ENCODE measurements at places on chromosomes 6 and 20.
A peak's percentile ranks its signal among the peaks of the same experiment; 100 is the strongest.

DNA sequence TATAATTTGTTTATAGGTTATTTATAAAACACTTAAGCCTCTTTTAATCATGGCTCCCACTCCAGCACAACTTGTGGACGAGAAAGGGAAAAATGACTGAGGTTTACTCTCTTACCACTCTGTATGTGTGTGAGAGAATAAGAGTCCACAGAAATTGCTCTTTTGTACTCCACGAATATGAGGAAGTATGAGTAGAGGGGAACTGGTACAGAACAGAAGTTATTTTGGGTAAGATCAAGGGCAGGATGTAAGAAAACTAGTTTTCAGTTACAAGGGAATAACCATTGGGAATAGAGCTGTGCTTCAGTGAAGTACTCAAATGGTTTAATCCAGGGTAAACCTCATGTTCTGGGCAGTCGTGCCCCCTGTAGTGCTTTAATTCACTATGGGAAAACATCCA lies 72.6 kb downstream of the REV3L start:
- no peak for DNase-seq

- DNase-seq: no peak
These were observed 88.7 kb downstream of the BMP7 start for GRCh38 chr20:57177636-57178280.

GRCh38 chr6:3193102-3193849 lies 34.2 kb downstream of the TUBB2B start:
- no peak for DNase-seq

GRCh38 chr6:27518881-27519795 lies 46.2 kb upstream of the ZNF184 start:
- peak; percentile 67 for DNase-seq

- DNase-seq: no peak
These were observed 54.3 kb downstream of the ID4 start for GRCh38 chr6:19891451-19891850.

- no peak for DNase-seq
These were observed 198.9 kb downstream of the TBC1D32 start for GRCh38 chr6:121135425-121135824.

GRCh38 chr20:755941-756340 lies 12.4 kb downstream of the SLC52A3 start:
- no peak for DNase-seq

GRCh38 chr6:93259332-93259731 lies 160.0 kb downstream of the EPHA7 start:
- DNase-seq: no peak

DNA sequence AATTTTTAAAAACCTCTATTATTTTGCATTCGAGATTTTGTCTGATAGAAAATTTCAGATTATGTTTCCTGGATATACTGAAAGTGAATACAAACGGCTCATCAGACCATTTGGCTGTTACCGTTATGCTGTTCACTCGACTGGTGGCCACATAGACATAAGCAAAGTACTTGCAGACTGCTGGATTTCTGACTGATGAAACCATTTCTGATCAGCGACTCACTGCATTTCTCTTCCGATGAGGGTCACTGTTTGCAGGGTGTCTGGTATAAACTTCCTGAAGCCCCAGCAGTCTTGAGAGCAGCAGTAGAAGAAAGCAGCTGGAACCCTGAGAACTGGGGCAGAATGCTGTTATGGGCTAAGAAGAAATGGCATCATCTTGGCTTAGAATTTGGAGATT lies 17.7 kb downstream of the SNX9 start:
- DNase-seq: no peak

DNA sequence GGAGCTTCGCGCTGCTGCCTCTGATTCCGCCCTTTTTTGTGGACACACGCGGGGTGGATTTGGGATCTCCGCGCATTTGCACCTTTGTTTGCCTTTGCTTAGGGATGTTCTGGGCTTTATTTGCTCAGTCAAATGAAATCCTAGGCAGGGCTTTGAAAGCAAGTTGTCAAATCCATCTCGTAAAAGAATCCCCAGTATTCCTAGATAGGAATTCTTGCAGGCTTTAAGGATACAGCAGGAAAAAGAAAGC lies 453 bp downstream of the CEP57L1 start:
- DNase-seq: no peak

DNA sequence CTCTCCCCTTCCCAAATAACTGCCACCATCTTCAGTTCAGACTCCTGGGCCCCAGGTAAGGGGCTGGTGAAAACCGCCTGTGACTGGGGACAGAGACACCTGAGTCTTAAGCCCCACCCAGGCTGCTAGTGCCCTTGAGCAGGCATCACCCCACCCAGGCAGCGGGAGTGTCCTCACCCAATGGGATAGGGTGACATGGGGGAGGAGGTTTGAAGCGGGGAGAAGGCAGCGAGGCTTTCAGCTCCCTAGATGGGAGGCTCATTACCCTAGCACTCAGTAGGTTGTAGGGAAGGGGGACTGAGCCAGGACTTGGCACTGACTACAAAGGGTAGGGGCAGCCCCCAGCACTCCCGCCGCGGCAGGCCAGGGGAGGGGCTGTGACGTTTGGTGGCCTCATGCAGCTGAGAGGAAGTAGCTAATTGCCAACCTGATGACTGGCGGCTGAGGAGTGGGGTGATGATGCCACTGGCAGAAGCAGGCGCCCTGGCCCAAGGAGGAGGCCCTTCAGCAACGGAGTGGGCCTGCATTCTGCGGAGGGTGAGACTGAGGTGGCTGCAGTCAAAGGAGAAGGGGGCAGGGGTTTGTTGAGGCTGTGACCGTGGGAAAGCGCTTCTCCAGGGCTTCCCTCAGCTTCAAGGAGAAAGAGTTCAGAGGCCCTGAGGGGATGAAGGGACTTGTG lies 126.9 kb downstream of the MRPL14 start:
- peak; percentile 36 for DNase-seq

DNA sequence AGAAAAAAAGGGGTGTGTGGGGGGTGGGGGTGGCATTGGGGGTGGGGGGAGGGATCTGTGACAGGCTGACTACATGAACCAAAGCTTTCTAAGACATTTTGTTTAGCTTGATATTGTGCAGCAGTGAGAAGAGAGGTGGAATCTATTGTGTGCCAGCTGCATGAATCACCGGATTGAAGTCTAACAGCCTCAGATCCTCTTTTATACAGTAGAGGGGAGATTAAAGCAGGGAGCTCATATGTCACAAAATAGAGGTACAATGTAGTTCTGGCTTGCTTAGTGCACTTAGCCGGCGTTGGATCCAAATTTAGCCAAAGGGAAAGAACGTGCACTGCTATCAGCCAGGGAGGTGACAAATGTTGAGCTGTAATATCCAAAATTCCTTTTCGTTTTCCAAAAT lies 404.2 kb upstream of the CITED2 start:
- no peak for DNase-seq

DNA sequence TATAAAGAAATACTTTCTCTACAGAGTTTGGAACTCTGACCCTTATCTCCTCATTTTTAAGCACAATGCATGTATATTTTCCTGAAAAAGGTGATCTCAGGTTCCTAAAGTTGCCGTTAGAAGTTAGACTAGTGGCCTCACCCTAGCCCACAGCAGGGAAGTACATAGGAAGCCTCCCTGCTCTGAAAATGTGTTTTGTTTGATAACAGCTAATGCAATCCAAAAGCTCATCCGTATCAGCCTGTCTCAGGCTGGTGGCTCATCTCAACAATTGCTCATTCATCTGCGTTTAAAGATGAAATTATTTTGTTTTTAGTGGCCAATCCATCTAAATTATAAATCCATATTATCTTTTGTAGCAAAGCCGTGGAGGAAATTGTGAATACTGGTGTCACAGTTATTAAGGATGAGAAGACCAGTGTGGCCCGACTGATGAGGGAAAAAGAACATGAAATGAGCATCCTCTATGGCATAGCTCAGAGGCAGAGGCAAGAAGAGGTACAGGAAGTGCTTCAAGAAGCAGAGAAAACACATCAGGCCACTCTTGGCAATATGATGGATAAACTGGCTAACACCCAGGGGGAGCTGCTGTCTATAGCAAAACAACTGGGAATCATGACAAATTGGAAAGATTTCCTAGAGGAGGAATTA lies 20.1 kb downstream of the C6orf163 start:
- no peak for DNase-seq

DNA sequence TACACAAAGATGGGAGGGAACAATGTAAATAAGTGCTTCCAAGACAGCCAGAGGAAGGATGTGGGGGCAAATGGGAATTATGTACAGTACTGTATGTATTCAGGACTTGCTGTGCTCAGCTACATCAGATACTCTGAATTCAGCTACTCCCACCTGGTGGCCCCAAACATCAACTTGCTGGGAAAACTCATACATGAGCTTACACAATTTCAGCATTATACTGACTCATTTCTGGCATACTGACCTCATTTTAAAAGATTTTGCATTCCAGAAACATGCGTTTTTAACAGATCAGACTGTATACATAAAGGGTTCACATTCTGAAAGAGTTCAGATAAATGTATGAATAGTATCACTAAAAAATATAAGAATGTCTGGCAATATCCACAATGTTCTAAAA lies 59.7 kb downstream of the GPX5 start:
- no peak for DNase-seq

DNA sequence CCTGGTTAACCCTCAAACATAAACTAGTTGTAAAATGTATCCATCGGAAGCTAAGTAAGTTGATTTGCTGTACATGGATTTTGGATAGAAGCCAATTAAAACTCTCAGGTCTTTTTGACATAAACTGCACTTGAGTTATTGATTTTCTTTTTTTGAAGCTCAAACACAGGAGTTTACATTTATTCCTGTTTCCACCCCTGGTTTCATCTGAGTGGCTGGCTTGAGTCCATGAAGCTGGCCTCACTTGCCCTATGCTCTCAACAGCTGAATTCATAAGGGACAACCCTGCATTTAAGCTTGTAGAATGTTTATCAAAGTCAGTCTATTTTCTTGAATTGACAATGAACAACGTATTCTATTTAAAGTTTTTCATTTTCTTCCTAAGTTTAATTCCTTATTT lies 58.1 kb upstream of the PLEKHG1 start:
- DNase-seq: no peak

- DNase-seq: no peak
These were observed 19.1 kb upstream of the ZC3H12D start for GRCh38 chr6:149503872-149504271.

DNA sequence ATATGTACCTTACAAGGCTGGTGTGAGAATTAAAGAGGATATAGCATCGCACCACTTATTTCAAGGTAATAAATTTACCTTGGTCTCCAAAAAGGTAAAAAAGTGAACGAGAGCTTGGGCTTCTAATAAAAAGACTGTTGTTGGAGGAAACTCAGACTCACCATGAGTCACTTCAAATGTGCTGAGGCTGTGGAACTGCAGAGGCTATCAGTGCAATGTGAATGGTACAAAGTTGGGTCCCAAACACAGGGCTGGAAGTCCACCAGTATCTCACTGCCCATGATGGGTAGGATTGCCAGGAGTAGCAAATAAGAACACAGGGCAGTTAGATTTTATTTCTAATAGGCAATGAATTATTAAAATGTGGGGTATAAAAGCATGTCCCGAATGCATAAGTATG lies 200.6 kb downstream of the MAFB start:
- DNase-seq: no peak

GRCh38 chr20:4134861-4135379 lies 119.6 kb upstream of the RNF24 start:
- no peak for DNase-seq

DNA sequence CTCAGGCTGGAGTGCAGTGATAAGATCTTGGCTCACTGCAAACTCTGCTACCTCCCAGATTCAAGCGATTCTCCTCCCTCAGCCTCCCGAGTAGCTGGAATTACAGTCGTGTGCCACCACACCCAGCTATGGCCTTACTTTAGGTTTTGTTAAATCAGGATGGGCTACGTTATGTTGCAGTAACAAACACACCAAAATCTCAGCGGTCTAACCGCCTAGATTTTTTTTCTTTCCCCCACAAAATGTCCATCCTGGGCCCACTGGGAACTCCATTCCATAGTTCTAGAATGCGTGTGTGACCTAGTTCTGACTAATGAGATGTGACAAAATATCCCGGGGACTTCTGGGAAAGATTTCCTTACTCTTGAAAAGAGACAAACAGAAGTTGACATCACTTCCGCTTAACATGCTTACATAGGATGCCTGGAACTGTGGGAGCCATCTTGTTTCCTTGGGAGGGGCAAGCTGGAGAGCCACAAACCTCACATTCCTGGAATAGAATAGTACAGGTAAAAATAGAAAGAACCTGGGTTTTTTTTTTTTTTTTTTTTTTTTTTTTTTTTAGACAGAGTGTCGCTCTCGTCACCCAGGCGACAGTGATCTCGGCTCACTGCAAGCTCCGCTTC lies 42.3 kb upstream of the TRERF1 start:
- DNase-seq: no peak

DNA sequence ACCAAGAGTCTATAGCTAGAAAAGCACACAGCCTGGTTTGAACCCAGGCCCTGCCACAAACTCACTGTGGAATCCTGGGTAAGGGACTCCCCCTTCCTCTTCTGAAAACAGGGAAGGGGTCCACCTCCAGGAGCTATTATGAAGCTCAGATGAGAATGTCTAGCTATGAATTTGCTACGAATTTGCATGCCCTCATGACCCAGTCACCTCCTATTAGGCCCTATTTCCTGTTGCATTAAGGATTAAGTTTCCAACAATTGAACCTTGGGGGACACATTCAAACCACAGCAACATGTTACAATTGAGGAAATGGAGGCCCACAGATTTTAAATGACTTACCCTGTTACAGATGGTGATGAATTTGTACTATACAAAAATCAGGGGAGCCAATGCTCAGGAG lies 46.2 kb downstream of the PREX1 start:
- no peak for DNase-seq

DNA sequence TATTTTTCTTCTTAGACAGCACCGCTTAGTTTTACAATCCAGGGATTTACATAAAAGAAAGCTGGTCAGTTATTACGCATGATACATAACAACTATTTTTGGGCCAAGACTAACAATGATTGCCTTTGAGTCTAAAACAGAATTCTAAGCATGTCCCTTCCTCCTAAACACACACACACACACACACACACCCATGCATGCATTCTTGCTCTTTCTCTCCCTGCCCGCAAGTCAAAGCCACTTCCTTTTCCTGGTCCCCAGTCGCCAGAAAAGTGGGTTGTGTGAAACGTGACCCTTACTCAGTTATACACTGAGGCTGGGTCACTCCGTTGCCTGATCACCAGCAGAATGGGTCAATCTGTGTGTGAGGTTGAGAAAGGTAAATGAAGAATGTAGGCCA lies 31.4 kb downstream of the FYN start:
- DNase-seq: no peak

GRCh38 chr6:11043378-11043960 lies 636 bp downstream of the ELOVL2 start:
- peak; percentile 24 for DNase-seq

DNA sequence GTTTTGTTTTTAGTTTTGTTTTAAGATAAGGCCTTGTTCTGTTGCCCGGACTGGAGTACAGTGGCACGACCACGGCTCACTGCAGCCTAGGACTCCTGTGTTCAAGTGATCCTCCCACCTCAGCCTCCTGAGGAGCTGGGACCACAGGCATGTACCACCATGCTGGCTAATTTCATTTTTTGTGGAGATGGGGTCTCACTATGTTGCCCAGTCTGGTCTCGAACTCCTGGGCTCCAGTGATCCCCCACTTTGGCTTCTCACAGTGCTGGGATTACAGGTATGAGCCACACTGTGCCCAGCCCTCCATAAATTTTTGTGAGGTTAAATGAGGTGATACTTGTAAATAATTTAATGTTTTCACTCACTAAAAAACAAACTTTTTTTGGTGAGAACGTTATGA lies 76.6 kb downstream of the ARID1B start:
- DNase-seq: no peak

GRCh38 chr6:127367023-127367375 lies 23.6 kb upstream of the ECHDC1 start:
- DNase-seq: no peak

Measured in WTC11 (cell line).